ENCODE measurements at places on chromosomes 3 and 15.

DNA sequence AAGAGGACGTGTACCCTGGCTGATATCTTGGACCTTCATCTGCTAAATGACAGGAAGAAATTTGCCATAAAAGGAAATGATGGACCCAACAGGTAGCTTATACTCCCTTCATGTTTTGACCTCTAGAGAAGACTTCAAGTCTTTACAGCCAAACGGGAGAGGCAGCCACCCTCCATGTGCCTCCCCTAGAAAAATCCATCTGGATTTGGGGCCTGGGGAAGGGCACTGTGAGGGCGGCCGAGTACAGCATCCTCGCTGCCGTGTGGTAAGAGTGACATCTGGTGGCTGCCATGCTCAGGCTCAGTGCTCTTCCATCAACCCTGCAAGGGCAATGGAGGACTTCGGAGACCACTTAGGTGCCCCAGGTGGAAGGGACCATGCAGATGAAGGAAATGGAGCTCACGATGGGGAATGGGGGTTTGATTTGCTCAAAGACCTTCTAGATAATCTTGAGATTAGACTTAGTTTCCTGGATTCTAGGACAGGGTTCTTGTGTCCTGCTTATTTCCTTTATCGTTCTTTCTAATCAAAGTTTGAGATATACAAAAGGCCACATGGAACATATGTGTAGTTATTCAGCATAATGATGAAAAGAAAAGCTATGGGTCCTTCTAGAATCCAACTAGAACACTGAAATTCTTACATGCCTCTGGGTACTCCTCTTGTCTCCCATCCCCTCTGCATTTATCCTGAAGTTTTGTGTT lies 44.4 kb downstream of the AQP9 start:
- DNase-seq: peak; percentile 40

DNA sequence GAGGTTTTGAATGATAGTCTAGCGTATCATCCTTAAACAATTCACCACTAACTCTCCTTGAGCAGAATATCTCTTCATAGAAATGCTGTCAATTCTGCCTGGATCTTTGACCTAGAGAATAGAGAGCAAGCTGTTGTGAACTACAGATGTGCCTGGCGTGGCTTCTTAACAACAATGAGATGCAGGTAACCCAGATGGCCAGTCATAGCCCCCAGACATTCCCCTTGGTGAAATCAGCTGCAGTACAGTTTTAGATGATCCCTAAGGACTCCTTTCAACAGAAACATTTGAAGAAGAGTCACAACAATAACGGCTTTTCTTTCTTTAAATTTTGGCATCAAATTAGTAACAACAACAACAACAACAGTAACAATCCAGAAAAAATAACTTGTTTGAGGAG lies 1041.3 kb downstream of the ROBO1 start:
- DNase-seq: no peak

- no peak for DNase-seq
Measured at GRCh38 chr3:184532940-184533732, 28.4 kb upstream of the EPHB3 start.

DNA sequence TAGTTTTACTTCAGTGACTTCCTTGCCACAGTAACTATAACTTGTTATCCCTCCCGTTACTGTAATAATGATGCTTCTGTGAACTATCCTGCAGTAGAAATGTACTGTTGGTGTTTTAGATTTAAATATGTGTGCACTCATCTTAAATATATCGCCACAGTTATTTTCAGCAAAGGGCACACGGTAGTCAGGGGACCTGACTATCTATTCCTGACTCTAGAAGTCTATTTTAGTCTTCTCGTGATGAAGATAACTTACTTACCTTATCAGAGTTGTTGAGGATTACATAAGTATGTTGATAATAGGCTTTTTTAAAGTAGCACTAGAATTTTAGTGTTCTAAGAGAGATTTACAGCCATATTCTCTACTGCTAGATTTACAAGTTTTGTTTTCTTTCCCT lies 65.3 kb downstream of the ECT2 start:
- no peak for DNase-seq
